Activated CD4-positive, alpha-beta T cell treated with anti-CD3 and anti-CD28 coated beads, Interleukin-2, amount 10 ng/mL, durations not matched to agents 7 days and 5 days (primary cell): ENCODE measurements at places on chromosomes 12 and 14.

DNA sequence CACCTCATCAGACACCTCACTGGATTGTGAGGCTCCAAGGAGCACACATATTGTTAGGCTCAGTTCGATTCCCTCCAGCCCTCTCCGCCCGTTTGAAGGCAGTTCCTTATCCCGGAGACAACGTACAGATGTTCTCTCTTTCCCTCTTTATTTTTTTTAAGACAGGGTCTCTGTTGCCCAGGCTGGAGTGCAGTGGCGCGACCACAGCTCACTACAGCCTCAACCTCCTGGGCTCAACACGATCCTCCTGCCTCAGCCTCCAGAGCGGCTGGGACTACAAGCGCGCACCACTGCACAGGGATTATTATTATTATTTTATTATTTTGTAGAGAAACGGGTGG, 718 bp upstream of the TROAP start:
- no peak for DNase-seq

DNA sequence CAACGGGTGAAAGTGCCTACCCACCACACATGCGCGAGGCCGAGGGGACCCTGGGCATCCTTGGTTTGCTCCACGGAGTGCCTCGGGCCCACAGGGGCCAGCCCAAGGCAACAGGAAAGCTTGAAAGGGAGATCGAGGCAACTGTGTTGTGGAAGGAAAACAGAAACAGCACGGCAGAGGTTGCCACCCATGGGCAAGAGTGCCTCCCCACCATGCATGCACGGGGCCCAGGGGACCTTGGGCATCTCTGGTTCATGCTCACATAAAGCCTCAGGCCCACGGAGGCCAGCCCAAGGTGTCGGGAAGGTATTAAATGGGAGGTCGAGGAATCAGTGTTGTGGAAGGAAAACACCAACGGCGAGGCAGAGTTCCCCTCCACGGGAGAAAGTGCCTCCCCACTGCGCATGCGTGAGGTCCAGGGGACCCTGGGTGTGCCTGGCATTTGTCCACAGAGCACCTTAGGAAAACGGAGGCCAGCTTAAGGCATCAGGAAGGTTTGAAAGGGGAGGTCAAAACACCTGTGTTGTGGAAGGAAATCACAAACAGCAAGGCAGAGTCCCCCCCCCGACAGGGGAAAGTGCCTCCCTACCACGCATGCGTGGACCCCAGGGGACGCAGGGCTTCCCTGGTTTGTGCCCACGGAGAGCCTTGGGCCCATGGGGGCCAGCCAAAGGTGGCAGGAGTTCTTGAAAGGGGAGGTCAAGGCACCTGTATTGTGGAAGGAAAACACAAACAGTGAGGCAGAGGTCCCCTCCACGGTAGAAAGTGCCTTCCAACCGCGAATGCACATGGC, 367.3 kb downstream of the ALG10 start:
- DNase-seq, result no peak

DNA sequence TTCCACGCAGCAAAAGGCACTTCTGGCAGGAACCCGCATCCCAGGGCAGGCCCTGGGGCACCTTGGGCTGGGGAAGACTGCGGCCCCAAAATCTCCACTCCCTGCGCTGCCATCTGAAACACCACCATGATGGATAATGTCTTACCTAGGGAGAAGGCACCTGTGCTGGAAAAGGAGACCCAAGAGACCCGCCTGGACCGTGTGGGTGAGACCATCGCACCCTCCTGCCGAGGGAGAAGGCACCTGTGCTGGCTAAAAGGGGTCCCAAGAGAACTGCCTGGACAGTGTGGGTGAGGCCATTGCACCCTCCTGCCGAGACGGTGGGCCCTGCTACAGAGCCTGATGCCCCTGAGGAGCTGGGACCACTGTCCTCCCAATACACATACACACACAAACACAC, 24.8 kb upstream of the INF2 start:
- DNase-seq, result no peak

GRCh38 chr14:64646103-64646502, 58.1 kb upstream of the PLEKHG3 start:
- DNase-seq, result no peak

- DNase-seq, result no peak
Observed at GRCh38 chr12:76007640-76008039, 23.9 kb downstream of the PHLDA1 start.

DNA sequence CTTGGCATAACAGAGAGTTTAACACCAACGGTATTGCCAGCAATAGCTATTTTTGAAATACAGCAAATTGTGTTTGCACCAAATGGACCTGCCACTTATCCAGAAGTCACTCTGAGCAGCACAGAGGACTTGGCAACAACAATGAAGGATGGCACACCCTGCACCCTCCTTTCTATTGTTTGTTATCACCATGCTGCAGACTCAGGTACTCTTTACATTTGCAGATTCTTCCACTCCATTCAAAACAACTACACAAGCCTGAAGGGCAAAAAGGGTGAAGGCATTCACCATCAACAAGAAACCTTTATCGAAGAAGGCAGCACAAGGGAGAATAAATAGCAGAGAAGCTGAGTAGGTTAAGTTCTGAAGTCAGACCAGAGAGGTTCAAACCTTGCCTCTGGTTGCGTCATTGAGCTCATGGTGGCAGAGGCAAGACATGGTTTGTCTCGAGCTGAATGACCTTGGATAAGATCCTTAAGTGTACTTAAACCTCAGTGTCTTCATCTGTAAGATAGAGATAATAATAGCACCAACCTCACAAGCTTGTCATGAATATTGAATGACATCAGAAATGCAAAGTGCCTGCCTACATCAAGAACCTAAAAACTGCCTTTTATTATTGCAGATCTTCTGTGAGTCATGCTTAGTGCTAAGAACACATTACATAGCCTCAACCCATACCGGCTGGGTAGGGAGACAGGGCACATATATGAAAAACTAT, 1.4 kb upstream of the ACSM4 start:
- no peak for DNase-seq

DNA sequence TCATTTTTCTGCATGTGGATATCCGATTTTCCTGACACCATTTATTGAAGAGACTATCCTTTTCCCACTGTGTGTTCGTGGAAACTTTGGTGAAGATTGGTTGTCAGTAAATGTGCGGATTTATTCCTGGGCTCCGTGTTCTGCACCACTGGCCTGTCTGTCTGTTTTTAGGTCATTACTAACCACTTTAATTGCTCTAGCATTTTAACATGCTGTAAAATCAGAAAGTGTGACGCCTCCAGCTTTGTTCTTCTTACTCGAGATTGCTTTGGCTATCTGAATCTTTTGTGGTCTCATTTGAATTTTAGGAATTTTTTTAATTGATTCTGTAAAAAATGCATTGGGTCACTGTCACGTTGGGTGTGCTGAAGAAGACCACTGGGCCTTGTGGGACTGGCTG, 1458.7 kb downstream of the AACS start:
- DNase-seq, result no peak

GRCh38 chr12:89821896-89822295, 113.3 kb upstream of the ATP2B1 start:
- no peak for DNase-seq

DNA sequence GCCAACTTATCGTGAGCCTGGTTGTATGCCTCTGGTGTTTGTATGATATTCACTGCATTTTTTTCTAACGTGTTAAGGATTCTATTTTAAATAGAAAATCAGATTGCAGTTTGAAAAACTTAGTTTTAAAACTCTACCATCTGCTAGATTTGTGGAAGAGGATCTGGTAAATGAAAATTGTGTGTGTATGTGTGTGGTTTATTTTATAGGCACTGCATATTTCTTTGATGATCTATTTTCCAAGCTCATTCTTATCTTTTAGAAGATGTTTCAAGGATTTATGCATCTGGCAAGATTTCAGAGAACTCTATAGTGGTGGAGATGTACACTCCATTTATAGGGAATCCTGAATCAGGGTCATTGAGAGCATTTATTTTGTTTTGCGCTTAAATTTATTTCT, 69.8 kb downstream of the HMGA2 start:
- no peak for DNase-seq

- no peak for DNase-seq
Observed at GRCh38 chr12:5777451-5777850, 167.6 kb downstream of the ANO2 start.
